ENCODE measurements at places on chromosomes 3 and 15.

DNA sequence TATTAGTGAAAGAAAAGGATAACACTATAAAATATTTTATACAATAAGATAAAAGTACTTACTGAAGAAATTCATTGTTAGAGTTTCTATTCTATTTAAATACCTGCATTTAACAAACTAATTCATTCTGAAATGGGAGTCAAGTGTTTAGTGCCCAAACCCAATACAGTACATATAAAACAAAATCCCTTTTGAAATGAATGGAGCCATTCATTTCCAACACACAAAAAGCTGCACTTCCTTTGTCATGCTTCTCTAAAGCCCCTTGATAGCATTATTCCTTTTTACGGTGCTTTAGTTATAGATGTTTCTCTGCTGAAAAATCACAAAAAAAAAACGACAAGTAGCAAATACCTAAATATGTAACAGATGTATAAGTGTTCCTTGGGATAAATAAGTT is 596.3 kb downstream of the ZIC1 start:
- DNase-seq = no peak

DNA sequence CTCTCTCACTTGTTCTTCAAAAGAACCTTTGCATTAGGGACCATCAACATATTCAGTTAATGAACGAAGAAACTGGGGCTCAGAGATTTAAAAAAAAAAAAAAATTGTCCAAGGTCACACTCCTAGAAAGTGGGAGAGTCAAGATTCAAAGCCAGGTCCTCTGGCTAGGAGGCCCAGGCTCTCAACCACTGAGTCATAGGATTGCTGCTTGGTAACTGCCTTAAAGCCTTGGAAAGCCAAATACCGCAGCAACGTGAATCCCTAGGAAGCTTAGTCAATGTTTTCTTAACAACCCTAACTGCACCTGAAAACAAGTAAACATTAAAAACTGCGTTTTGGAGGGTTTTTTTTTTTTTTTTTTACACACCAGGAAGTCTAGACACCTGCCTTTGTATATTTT is 156.8 kb downstream of the WNT5A start:
- no peak for DNase-seq

DNA sequence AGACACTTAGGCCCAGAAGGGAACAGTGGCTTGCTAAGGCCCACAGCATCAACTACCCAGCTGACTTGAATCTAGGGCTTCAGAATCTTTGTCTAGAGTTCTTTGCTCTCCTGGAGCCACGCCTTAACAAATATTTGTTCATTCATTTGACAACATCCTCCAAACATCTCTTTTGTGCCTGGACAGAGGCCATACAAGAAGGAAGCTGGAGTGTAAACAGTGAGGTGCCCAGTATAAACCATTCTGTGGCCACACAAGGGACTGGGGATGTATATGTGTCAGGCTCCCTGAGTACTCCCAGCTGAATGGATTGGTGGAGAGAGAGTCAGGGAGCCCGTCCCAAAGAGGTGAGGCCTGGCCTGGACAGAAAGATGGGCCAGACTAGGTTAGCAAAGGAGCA is 3.4 kb downstream of the CIB2 start:
- DNase-seq = no peak

DNA sequence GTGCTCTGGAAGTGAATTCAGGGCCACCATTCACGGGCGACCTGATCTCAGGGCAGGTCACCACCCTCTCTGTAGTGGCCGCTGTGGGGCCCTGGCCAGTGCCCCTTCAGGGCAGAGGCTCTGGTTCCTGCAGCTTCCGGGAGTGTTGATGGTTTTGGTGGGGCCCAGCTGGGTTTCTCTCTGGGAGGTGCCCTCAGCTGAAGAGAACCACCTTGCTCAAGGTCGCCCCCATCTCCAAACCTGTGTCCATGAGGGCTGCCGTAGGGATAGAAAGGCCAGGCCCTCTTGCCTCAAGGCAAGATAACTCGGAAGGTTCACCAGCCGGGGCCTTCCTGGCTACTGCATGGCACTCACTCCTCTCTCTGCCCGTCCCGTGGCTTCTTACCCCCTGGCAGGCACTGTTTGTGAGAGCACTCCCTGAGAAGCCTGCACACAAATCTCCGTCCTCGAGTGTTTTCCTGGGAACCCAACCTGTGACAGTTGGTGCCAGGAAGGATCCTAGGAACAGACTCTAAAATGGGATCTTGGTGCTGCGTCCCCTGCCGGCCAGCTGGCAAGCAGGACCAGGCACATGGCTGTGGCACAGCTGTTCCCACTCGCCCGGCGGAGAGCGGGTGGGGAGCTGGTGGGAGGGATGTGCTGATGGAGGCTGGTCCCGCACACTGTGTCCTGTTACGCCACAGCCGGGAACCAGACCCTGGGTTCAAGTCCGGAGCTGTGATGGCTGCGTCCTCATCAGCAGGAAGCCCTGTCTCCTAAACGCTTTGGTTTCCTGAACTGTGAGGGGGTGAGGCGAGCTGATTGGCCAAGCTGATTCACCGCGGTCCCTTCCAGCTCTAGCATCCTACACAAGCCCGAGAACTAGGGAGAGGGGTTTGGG is 23.2 kb upstream of the PIGZ start:
- DNase-seq = no peak

DNA sequence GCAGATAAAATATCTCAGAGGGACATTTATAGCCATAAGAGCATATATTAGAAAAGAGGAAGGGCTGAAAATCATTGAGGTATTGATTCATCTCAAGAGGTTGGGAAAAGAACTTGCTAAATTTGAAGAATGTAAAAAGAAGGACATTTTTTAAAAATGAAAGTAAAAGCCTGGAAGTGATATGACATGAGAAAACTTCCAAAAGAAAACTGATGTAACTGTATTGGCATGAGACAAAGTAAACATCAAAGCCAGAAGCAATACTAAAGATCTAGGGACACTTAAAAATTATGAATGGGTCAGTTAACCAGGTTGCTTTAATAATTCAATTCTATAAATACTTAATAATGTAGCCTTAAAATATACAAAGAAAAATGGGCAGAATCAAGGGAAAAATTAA is 31.9 kb downstream of the CEP63 start:
- DNase-seq = no peak

Data from effector memory CD4-positive, alpha-beta T cell (primary cell).